PC-3 (cell line): ENCODE measurements at places on chromosomes 16 and 17. TPM values are rescaled to one million over a fixed set of nuclear protein-coding genes. Genes with fewer than 3 reads are reported as not detected.

GRCh38 chr17:16191604-16192003 lies 23.7 kb downstream of the NCOR1 start:
- no peak for DNase-seq

DNA sequence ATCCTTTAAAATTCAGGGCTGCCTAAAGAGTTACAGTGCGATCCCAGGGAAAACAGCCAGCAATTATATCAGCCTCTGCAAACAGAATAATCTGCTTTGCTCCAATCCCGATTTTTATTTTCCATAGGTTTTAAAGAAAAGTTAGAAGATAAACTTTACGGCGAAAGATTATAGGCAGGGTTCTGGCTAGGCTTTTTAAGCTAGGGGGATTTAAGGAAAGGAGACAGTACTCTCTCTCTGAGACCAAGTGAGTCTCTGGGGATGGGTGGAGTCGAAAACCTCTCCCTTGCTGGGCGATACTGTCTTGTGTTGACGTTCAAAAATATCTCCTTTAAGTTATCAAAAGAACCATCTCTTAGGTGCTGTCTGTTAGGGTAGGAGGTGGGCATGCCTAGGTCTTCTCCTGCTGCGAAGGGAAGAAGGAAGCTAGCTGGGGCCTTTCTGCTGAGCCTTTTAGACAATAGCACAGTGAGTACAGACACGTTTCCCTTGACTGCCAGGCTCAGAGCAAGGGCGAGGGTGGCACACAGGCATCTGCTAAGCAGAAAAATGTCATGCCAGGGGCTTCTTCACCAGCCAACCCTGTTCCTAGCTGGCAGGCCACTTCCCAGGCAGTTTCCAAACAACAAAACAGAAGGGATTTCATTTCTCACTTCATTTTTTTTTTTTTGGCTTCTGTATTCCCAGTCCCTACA lies 167.9 kb upstream of the MAF start:
- DNase-seq = no peak

GRCh38 chr16:86027373-86028126 lies 128.6 kb downstream of the IRF8 start:
- peak; percentile 38 for DNase-seq

Gene OR1F1
- not detected in 2 replicates for total RNA-seq

Gene KRTAP3-1
- 1.6 TPM in 1 of 2 replicates, not detected in the other for total RNA-seq
